ENCODE measurements at places on chromosomes 13 and 19.
A peak's percentile ranks its signal among the peaks of the same experiment; 100 is the strongest.

DNA sequence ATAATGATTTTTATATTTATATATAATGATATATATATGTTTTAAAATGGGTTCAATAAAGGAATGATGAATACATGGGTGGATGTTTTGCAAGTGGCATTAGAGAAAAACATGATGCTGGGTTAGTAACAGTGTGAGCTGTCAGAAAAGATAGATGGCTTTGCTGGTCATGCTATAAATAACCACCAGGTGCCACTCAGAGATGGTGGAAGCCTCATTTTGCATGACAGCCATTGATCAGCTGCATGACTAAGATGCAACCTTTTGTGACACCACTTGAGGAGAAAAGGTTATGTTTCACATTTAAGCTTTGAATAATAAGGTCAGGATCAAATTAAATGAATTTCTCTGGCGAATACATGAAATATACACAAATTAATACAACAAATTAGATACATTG is 737.7 kb downstream of the PCDH9 start:
- no peaks in the 10 kb centered on the region for H3K27me3 ChIP-seq
- no peak overlapping the region for H3K27ac ChIP-seq
- no peak overlapping the region for H3K4me3 ChIP-seq
- DNase-seq: no peak
- no peaks in the 10 kb centered on the region for H3K36me3 ChIP-seq

DNA sequence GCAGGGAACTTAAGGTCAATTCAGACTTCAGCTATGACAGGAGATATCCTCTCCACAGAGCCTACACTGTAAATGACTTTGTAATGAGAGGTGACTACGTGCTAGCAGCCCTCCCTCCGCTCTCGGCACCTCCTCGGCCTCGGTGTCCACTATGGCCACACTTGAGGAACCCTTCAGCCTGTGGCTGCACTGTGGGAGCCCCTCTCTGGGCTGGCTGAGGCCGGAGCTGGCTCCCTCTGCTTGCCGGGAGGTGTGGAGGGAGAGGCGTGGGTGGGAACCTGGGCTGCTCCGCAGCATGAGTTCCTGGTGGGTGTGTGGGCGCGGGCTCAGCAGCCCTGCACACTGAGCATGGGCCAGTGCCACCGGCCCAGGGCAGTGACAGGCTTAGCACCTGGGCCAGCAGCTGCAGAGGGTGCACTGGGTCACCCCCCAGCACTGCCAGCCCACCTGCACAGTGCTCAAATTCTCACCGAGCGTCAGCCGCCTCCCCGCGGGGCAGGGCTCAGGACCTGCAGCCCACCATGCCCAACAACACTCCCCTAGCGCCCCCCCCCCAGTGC is 137.6 kb upstream of the SPACA7 start:
- H3K4me3 ChIP-seq: no peak overlapping the region
- DNase-seq: no peak
- no peaks in the 10 kb centered on the region for H3K4me1 ChIP-seq
- H3K27me3 ChIP-seq: no peaks in the 10 kb centered on the region
- no peak overlapping the region for H3K27ac ChIP-seq

- no peaks in the 10 kb centered on the region for H3K36me3 ChIP-seq
- DNase-seq: no peak
- no peaks in the 10 kb centered on the region for H3K27me3 ChIP-seq
- no peak overlapping the region for H3K4me3 ChIP-seq
- H3K27ac ChIP-seq: no peak overlapping the region
- no peaks in the 10 kb centered on the region for H3K4me1 ChIP-seq
Observed at GRCh38 chr13:70623239-70623638, 515.0 kb upstream of the KLHL1 start.

GRCh38 chr19:8054169-8054568 is 1.6 kb downstream of the CCL25 start:
- H3K36me3 ChIP-seq: no peaks in the 10 kb centered on the region
- no peak overlapping the region for H3K4me3 ChIP-seq
- H3K4me1 ChIP-seq: peaks cover 8% of the 10 kb centered on the region
- no peaks in the 10 kb centered on the region for H3K27me3 ChIP-seq
- H3K27ac ChIP-seq: no peak overlapping the region

GRCh38 chr13:85659493-85659892 is 139.7 kb downstream of the SLITRK6 start:
- no peaks in the 10 kb centered on the region for H3K36me3 ChIP-seq
- no peak for DNase-seq
- H3K4me1 ChIP-seq: no peaks in the 10 kb centered on the region
- no peak overlapping the region for H3K27ac ChIP-seq
- H3K27me3 ChIP-seq: no peaks in the 10 kb centered on the region

DNA sequence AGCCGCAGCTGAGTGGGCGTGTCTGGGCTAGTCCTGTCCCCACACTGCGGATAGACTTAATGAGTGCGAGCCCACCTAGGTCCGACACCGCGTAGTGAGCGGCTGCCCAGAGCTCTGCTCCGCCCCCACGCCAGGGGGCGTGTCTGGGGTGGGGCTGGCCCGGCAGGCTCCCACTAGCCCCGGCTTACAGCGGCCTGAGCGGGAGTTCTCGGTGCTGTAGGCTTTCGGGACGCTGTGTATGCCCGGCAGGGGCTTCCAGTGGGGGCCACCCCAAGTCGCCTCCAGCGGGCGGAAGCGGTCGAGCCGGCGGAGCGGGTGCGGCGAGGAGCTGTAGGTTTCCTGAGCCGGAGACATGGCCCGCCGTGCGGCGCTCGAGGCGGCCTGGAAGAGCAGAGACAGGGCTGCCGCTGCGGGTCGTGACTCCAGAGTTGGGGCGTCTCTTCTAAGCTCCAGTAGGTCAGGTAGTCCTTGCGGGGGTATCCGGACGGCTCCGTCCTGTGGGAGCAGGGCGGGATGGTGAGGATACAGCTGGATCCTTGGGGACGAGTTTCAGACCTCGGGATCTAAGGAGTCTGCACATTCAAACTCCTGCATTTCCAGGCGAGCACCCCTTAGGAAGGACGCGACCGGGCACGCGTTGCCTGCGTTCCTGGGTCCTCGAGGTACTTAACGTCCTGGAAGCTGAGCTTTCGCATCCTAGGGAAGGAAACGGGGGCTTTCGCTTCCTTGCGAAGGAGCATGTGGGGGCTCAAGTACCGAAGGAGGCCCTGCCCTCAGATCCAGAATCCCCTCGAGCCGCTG is 1.2 kb downstream of the CGB7 start:
- DNase-seq: peak; percentile 45
- H3K36me3 ChIP-seq: no peaks in the 10 kb centered on the region
- H3K4me1 ChIP-seq: peaks cover 9% of the 10 kb centered on the region
- no peak overlapping the region for H3K27ac ChIP-seq
- H3K4me3 ChIP-seq: peak overlapping the region; percentile 74

- peaks cover 6% of the 10 kb centered on the region for H3K27me3 ChIP-seq
- H3K4me1 ChIP-seq: peaks cover 8% of the 10 kb centered on the region
- no peak overlapping the region for H3K4me3 ChIP-seq
- no peak for DNase-seq
- H3K27ac ChIP-seq: no peak overlapping the region
Observed at GRCh38 chr19:35126624-35126959, 8.3 kb downstream of the LGI4 start.

- H3K27me3 ChIP-seq: no peaks in the 10 kb centered on the region
- no peak for DNase-seq
- H3K36me3 ChIP-seq: peaks cover 81% of the 10 kb centered on the region
- H3K27ac ChIP-seq: no peak overlapping the region
Observed at GRCh38 chr19:57441979-57442752, 7.0 kb downstream of the ZNF749 start.

DNA sequence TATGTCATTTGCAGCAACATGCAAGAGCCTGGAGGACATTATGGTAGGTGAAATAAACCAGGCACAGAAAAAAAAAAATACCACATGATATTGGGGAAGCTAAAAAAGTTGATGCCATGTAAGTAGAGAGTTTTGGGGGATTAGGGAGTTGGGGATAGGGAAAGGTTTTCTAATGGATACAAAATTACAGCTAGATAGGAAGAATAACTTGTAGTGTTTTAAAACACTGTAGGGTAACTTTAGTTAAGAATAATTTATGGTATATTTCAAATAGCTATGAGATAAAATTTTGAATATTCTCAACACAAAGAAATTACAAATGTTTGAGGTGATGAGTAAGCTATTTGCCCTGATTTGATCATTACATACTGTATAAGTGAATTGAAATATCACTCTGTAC is 1456.7 kb upstream of the MIR17HG start:
- no peaks in the 10 kb centered on the region for H3K27me3 ChIP-seq
- no peaks in the 10 kb centered on the region for H3K4me1 ChIP-seq
- no peaks in the 10 kb centered on the region for H3K36me3 ChIP-seq
- DNase-seq: no peak
- no peak overlapping the region for H3K4me3 ChIP-seq

- H3K36me3 ChIP-seq: no peaks in the 10 kb centered on the region
- no peak overlapping the region for H3K27ac ChIP-seq
- H3K27me3 ChIP-seq: peaks cover 13% of the 10 kb centered on the region
- DNase-seq: no peak
Observed at GRCh38 chr13:100234524-100235136, 145.7 kb downstream of the PCCA start.

GRCh38 chr19:50427997-50428425 is 4.7 kb upstream of the MYBPC2 start:
- peak overlapping the region; percentile 21 for H3K4me3 ChIP-seq
- H3K4me1 ChIP-seq: peaks cover 8% of the 10 kb centered on the region
- no peaks in the 10 kb centered on the region for H3K36me3 ChIP-seq
- no peak overlapping the region for H3K27ac ChIP-seq
- DNase-seq: no peak
- H3K27me3 ChIP-seq: peaks cover 7% of the 10 kb centered on the region

GRCh38 chr19:13381827-13382632 is 124.2 kb downstream of the CACNA1A start:
- no peak overlapping the region for H3K4me3 ChIP-seq
- no peaks in the 10 kb centered on the region for H3K36me3 ChIP-seq
- DNase-seq: no peak
- no peaks in the 10 kb centered on the region for H3K4me1 ChIP-seq
- no peak overlapping the region for H3K27ac ChIP-seq

GRCh38 chr13:43368003-43368402 is 344.6 kb downstream of the DNAJC15 start:
- H3K4me1 ChIP-seq: peaks cover 10% of the 10 kb centered on the region
- DNase-seq: no peak
- H3K36me3 ChIP-seq: no peaks in the 10 kb centered on the region

DNA sequence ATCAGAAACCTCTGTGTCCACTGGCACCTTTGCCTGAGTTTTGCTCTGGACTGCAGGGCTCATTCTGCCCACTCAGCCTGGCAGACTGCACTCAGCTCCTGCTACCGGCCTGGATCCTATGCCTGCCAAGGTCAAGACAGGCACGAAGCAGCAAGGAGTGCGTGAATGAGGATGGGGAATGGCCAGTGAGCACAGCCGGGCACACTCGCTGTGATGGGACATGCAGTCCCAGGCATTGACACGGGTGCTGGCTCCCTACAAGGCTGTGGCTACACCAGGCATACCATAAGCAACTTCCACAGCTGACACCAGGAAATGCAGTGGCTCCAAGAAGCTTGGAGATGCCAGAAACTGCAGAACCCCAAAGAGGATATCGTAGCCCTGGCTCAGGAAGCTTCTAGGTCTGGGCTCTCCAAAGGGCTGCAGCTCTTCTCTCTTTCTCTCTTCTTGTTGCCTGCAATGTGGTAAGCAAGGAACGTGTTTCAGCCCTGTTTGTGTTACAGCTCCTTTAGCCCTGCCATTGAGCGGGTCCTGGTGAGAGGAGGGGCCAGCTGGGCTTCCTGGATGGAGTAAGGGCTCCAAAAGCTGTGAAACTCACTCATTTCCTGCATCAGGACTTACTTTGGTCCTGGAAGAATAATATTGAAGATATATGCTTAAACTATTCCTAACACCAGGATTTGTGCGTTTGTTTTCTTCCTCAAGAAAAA is 832.6 kb upstream of the SLITRK5 start:
- no peaks in the 10 kb centered on the region for H3K27me3 ChIP-seq
- no peaks in the 10 kb centered on the region for H3K36me3 ChIP-seq
- DNase-seq: no peak

DNA sequence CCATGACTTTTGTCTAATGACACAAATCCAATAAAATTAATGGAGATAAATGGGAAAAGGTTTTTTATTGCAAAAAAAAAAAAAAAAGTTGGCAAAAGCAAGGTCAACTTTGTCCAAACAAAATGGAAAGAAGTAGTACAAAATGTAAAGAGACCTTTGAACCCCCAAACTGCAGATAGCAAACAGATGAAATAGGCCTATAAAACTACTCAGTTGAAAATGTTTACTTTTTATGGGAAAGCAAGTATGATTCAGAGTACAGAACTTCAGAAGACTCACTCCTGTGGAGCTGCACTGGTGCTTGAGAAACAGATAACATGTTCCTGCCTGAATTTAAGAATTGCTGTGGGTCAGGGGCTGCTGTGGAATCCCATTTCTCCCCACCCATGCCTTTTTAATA is 9.8 kb upstream of the ZNF177 start:
- peaks cover 8% of the 10 kb centered on the region for H3K36me3 ChIP-seq
- H3K4me1 ChIP-seq: no peaks in the 10 kb centered on the region
- no peaks in the 10 kb centered on the region for H3K27me3 ChIP-seq
- no peak overlapping the region for H3K27ac ChIP-seq

DNA sequence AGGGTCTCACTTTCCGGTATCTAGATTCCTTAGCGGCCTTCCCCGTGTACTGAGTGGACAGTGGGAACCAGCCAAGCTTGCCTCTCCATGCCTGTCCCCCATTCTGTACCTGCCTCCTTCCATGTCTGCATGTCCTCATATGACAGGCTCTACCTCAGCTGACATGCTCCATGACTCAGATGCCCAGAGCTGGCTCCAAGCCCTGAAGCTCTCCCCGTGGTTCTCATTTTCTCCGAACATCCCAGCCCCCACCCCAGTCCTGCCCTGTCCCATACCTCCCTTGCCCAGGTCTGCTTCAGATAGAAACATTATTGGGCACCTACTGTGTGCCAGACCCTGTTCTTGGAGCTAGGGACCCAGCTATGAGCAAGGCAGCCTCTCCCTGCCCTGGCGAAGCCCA is 17.1 kb upstream of the SHFL start:
- DNase-seq: no peak
- H3K27ac ChIP-seq: no peak overlapping the region
- no peak overlapping the region for H3K4me3 ChIP-seq
- peaks cover 1% of the 10 kb centered on the region for H3K27me3 ChIP-seq
- H3K4me1 ChIP-seq: peaks cover 6% of the 10 kb centered on the region

DNA sequence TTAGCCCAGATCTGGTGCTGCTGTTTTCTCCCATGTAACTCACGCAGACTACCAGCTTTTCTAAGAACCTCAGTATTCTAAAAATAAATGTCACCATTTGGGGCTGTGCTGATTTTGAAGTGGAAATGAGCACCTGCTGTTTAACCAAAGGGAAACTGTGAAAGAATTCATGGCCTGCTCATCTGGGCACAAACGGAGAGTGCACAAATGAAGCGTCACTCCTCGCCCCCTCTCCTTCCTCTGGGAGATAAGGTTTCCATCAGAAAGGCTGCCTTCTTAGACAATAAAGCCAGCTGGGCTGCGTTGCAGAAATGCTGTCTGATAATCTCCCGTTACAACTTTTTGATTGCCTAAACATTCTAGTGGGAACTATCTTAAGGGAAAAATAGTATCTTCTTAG is 73.7 kb upstream of the SLC15A1 start:
- H3K27ac ChIP-seq: no peak overlapping the region
- no peak overlapping the region for H3K4me3 ChIP-seq
- H3K4me1 ChIP-seq: peaks cover 8% of the 10 kb centered on the region
- DNase-seq: no peak
- H3K27me3 ChIP-seq: no peaks in the 10 kb centered on the region

- no peak overlapping the region for H3K27ac ChIP-seq
- peaks cover 18% of the 10 kb centered on the region for H3K4me1 ChIP-seq
- no peak overlapping the region for H3K4me3 ChIP-seq
- no peaks in the 10 kb centered on the region for H3K36me3 ChIP-seq
Observed at GRCh38 chr19:2974342-2975041, 2.9 kb upstream of the TLE6 start.

GRCh38 chr19:53878776-53879139 is 3.2 kb upstream of the PRKCG start:
- H3K4me1 ChIP-seq: peaks cover 37% of the 10 kb centered on the region
- no peak overlapping the region for H3K27ac ChIP-seq
- H3K4me3 ChIP-seq: no peak overlapping the region
- peaks cover 28% of the 10 kb centered on the region for H3K36me3 ChIP-seq
- peaks cover 8% of the 10 kb centered on the region for H3K27me3 ChIP-seq
